ENCODE measurements at places on chromosomes 16 and 17.
A peak's percentile ranks its signal among the peaks of the same experiment; 100 is the strongest.

- DNase-seq = no peak
Measured at GRCh38 chr17:807523-808294, 25.6 kb downstream of the MRM3 start.

- DNase-seq = no peak
Measured at GRCh38 chr17:6711081-6711674, 2.0 kb downstream of the SLC13A5 start.

DNA sequence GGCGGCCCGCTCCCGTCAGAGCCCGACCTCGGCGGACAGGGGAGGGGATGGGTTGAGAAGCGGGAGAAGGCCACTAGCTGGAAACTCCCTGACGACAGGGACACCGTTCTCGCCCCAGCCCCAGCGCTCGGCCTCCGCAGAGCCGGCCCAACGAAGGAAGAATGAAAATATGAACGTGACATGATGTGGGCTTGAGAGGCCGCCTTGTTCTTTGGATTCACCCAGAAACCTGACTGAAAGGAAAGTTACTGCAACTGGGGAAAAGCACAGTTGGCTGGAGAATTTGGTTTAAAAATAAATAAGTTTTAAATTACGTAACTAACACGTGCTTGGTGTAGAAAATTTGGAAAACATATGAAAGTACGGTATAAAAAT, 21.1 kb downstream of the NPTX1 start:
- DNase-seq = peak; percentile 20

DNA sequence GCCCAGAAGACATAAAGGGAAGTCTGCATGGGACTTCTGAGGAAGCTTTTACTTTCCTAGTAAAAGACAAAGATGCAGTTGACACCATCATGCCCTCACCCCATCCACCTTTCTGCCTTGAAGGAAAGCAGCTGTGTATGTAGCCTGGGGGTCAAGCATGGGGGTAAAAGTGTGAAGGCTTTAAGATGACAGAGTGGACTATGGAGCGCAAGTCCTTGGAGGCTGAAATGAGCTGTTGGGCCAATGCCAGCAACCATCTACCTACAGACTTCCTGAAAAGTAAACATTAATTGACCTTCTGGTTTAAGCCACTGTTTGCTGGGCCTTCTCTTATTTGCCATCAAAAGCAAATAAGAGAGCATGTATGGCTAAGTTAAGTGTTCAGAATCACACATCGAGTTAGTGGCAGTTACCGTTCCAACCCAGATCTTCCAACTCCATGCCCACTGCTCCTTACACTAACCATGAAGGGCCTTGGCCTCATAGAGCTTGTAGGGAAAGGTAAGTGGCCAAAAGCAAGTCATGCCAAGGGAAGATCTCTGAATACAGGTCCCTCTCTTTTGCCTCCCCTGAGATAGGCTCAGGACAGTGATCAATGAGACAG, 30.0 kb downstream of the SLC13A5 start:
- DNase-seq = no peak

- no peak for DNase-seq
Measured at GRCh38 chr17:72518753-72519597, 398.2 kb downstream of the SOX9 start.

- DNase-seq = no peak
Measured at GRCh38 chr17:9811086-9811485, 10.8 kb downstream of the GSG1L2 start.

DNA sequence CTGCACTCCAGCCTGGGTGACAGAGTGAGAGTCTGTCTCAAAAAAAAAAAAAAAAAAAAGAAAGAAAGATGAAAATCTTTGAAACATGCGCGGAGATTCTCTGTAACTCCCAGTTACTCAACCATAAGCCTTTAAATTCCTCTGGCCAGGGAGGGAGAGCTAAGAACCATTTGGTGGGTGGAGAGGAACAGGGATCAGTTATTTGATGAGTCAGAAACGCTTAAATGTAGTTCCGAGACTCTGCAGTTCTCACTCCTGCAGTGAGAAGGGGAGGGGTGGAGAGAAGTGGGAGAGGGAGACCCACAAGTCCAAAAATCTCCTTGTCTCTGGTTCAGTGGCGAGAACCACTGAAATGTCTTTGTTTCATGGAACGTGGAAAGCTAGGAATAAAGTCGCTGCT, 266.7 kb downstream of the SOX9 start:
- no peak for DNase-seq

- DNase-seq = no peak
Measured at GRCh38 chr17:29930409-29931010, 482 bp upstream of the SSH2 start.

GRCh38 chr17:45342871-45343526, 26.2 kb upstream of the MAP3K14 start:
- no peak for DNase-seq

DNA sequence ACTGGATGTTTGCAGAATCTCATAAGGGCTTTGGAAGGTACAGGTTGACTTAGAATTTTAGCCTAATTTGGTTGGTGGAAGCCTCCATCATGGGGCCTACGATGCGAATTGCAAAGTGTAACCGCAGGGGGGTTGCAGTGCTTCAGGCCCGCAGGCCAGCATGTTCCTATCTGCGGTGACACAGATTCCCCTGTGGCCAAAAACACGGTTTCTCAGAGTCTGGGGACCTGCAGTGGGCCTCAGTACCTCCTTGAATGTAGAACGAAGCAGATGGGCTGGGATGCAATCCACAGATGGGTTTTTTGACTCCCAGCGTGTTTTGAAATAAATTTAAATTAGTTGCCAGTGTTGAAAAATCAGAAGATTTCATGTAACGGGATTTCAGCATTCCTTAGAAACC, 34.7 kb downstream of the KIAA0513 start:
- DNase-seq = no peak

DNA sequence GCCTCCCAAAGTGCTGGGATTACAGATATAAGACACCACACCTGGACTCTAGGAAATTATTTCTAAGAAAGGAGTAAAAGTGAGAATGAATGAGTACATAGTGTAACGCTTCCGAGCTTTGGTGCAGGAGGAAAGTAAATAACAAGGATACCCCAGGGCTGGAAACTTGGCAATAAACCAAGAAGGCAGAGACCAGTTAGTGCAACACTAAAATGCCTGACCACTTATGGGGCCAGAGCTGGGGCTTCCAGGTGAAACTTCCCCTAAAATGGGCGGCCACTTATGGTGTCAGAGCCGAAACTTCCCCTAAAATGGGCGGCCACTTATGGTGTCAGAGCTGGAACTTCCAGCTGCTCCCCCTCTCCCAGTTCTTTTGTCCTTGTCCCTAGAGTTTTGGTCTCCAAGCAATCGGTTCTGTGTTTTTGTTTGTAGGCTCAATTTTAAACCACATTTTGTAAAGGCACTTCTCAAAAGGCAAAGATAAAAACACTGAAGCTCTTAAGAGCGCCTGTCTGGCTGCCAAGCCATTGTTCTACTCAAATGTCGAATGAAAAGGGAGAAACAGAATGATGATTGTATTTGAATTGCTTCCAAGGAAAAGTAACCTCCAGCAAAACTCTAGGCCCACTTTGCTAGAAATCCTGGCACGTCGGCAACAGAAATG, 63.9 kb downstream of the NXN start:
- DNase-seq = no peak

- DNase-seq = no peak
Measured at GRCh38 chr17:60305141-60305540, 86.8 kb downstream of the USP32 start.

DNA sequence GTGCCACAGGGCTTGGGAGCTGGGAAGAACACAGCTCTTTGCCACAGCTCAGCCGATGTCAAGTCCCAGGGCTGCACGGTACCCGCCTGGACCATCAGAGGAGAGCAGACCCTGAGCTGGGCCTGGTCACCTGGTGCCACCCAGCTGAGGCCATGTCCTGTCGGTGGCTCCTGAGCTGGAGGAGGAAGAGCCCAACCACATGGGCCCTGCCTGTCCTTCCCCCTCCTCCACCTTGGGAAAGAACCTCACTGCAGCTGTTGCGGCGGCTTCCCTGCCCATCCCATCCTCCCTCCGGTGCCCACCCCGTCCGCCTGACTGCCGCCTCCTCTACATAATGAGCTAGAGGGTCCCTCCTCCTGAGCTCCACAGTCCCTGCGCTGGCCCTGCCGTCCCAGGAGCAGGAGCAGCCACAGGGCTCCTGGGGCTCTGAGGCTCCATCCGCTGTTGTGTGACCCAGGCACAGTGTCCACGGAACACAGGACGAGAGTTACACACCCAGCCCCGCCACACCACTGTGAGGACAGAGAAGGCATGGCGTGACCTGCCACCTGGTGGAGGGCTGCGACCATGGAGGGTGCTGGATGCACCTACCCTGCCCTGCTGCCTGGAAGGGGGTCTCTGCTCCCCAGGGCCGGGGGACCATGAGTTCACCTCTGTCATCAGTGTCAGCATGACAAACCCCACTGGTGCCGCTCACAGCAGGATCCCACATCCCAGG, 21.4 kb upstream of the CHMP6 start:
- no peak for DNase-seq

GRCh38 chr17:57735230-57735629, 9.9 kb downstream of the CCDC182 start:
- no peak for DNase-seq

DNA sequence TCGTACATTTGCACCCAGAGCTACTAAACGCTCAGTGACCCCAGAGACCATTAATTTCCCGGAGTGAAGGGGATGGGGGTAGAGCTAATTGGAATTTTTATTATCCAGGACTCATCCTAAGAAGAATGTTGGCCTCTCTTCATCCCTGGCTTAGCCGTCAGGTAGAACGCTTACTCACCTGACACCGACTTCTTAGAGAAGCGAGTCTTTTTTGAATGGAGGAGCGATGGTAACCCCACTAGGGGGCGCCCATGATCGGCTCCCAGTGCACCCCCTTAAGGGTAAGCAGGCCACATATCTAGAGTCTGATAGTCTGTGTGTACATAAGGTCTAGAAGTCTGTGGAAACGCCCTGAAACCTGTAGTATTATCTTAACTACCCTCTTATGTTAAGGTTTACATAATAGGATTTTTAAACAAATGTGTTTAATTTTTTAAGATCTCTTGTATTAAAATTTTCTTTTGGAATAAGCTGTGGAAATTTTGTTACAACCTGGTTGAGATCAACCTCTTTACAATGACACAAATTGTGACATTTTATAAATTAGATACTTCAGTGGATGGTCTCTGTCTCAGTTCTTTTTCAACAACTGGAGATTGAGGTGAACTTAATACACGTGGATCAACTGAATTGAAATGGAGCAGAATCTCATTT, 229.8 kb downstream of the CPPED1 start:
- DNase-seq = peak; percentile 61

DNA sequence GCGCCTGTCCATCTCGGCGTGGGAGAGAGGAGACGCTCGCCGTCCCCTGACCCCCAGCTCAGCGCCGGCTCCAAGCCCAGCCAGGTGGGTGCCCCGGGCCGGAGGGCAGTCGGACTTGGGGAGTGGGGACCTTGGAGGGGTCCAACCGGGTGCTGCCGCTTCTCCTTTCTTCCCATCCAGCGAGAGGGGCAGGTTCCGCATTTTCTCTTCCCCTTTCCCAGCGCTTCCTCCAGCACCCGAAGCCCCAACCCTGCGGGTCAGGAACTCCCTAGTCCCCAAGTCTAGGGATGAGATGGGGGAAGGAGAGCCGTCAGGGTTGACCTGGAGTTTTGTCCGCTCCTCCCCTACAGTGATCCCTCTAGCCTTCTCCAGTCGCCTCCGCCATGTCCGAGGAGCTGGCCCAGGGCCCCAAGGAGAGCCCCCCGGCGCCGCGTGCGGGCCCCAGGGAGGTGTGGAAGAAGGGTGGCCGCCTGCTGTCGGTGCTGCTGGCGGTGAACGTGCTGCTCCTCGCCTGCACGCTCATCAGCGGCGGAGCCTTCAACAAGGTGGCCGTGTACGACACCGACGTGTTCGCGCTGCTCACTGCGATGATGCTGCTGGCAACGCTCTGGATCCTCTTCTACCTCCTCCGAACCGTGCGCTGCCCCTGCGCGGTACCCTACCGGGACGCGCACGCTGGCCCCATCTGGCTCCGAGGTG, at the start of gene OTOP2:
OTOP2 (plus strand) TSS at position 24 of the 699 bp plus-strand sequence; CDS start at position 384, 360 bp downstream.
- DNase-seq = no peak

DNA sequence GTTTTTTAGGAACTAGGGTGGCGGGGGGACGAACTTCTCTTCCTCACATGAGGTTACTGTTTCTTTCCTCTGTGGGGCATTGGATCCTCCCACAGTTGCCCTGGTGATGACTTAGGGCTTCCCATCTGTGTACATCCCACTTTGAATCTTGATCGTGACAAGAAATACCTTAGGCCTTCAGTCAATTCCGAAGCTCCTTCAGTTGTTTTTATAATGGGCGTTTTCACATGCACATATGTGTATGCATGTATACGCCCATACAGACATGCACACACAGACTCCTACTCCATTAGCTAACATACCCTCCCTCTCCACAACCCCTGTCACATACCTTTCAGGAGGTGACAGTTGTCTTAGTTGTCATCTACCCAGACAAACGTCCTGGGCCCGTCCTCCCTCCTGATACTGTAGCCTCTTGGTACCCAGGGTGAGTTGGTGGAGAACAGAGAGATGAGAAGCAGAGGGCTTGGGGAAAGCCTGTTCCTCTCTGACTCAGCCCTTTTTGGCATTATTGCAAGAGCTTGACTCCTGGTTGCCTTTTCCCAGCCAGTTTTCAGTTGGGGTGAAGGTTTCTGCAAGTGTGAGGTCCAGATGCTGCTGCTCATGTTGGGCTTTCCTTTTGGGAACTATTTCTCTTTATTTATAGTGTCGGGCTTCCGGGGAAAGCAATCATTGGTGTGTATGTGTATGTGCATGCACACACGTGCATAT, 2.2 kb upstream of the AOC2 start:
- no peak for DNase-seq

DNA sequence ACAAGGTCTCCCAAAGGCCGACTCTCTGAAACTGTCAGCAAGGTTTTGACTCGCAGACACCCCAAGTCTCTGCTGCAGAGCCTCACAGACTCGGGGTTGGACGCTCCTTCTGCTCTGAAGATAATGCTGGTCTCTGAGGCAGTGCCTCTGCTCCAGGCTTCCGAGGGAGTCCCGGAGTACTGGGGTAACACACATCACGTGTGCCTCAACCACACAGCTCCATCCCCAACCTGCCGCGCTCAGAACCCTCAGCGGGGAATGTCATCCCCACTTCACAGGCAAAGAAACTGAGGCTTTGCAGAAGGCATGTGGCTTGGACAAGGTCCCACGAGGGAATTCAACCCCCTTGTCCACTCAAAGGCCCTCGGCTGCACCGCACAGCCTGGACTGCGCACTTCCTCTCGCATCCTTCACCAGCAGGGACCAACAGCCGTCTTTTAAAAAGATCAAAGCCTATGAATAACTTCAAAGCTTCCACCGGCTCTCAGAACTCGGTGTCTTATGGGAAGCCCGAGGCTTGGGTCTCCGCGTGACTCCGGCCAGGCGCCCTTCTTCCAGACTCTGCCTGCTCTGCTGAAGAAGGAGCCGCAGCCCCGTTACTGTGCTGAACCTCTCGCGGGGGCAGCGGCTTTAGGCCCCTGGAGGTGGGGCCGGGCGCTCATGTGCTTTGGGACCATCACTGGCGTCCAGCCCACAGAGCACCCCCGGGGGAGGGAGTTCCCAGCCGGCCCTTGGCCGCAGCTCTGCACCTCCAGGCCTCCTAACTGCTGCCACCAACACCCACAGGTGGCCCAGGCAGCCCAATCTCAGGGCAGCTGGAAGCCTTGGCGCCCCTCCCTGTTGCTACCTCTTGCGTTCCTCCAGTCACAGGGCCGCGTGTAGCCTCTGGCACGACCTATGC, 2.2 kb downstream of the TMEM204 start:
- no peak for DNase-seq

GRCh38 chr17:28620010-28620409, 6.0 kb upstream of the RSKR start:
- DNase-seq = no peak

GRCh38 chr17:29102741-29103181, 59.8 kb downstream of the PIPOX start:
- DNase-seq = no peak

Measured in stimulated activated CD8-positive, alpha-beta memory T cell treated with anti-CD3 and anti-CD28 coated beads, Interleukin-7, amount 100 ng/mL, for 48 hours (primary cell).